AML-193 (cell line): ENCODE measurements at places on chromosomes 3 and 15.

DNA sequence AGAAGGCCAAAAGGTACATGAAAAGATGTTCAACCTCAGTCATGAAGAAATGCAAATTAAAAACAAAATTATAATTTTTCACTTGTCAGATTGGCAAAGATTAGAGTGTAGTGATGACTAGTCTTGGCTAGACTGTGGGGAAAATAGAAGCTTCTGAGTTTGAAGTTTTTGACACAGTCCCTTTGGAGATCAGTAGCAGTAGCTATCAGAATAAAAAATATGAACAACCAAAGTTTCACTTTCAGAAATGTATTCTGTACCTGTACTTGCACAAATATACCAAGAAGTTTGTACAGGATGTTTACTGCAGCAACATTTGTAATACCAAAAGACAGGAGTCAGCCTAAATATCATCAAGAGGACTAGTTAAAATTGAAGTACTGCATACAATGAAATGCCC is 14.1 kb downstream of the ATP2C1 start:
- no peak for DNase-seq

DNA sequence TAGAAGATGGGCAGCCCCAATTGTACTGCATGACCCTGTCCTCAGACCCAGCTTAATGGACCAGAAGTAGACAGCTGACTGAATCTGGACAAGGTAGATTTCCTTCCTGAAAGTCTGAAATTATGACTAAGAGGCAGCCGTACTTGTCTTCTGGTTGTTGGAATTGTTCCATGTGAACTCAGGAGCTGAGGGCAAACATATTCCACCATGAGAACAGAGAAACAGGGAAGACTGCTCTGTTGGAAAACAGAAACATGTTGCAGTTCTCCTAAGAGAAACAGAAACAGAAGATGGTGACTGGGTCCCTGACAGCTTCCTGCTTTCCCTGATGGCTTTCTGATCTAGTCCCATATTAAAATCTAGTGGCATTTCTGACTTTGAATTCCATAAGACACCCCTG is 24.1 kb downstream of the POPDC2 start:
- DNase-seq: no peak

GRCh38 chr3:178002113-178002512 is 534.1 kb upstream of the KCNMB2 start:
- no peak for DNase-seq

- no peak for DNase-seq
These were observed 23.0 kb downstream of the OIP5 start for GRCh38 chr15:41309226-41309905.

DNA sequence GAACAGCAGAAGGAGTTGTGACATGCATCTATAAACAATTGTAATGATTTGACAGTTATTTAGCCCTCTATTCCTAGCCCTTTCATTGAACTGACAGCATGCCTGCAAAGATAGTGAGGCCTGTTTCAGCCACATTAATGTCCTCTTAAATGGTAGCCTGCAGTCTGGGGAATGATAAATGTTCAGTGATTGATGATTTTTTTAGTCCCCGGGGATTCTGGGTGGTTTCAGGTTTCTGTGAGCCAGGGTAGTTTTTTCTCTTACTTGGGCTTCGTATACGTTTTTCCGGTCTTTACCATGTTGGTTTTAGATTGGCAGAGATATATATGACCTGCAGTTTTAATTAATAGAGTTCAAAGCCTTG is 172.0 kb downstream of the TCF12 start:
- no peak for DNase-seq

DNA sequence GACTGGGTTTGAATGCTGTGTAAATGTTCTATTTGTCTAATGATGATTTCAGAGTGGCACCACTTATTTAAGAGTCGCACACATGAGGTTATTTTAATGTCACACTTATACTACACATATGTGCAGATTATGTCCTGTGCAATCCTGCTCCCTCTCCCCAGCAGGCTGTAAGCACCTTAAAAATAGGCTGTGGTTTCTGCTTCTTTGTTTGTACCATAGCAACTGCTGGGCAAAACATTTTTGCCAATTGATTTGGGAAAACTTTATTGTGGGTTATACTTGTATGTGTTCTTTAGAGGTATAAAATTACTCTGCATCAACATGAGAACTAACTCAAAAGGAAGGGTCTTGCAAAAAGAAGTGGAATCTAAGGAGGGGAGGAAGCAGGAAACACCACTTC is 318.5 kb downstream of the NTRK3 start:
- DNase-seq: no peak

DNA sequence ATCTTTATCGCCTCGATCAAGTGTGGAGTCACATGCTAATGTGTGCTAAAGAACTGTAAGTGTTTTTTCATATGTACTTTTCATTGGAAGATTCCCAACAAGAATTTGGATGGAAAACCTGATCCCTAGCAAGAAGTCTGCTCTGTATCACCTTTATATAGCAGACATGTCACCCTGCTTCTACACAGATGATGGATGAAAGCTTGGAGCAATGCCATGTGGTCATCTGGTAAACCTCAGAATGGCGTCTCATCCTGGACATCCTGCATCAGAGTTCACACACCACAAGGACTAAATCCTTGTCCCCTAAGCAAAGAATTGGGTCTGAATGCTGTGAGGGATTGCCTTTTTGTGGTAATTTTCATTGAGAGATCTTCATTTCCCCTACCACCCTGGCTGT is 42.1 kb upstream of the CTDSPL start:
- DNase-seq: no peak

- no peak for DNase-seq
These were observed 44.1 kb downstream of the C3orf20 start for GRCh38 chr3:14719006-14719405.

DNA sequence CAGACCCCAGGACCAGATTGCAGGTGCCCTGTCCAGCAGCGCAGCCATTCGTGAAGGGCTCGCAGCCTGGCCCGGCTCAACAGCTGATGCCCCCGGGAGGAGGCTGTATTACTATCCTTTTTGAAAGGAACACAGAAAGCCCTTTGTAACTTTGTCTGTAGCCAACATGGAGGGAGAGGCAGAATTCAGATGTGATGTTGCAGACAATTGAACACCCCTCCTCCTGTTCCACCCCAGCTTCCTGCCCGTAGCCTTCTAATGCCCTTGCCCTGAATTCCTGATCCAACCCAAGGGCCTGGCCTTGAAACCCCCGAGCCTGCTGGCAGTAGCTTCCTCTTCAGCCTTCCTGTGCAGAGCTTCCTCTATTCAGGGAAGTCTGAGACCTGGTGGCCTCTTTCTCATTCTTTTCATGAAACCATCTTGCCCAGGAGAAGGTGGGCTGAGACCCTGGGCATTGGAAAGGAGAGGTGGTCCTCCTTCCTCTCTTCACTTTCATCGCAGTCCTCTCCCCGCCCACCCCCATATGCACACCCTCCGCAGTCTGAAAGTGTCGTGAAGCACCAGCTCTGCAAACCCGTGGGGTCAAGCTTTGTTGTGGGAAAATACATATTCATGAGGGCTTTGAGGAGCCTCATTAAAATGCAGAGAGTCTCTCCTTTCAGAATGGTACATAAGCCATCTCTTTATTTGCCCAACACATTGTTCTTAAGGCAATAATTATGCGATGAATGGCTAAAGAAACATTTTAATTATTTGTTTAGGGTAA is 109.2 kb downstream of the APBA2 start:
- peak; percentile 16 for DNase-seq

GRCh38 chr3:101954936-101955335 is 105.6 kb downstream of the NFKBIZ start:
- no peak for DNase-seq

GRCh38 chr15:87826119-87826747 is 430.3 kb downstream of the NTRK3 start:
- DNase-seq: no peak

GRCh38 chr3:182508919-182509711 is 284.2 kb upstream of the ATP11B start:
- DNase-seq: no peak

GRCh38 chr3:162517110-162517509 is 1020.5 kb downstream of the OTOL1 start:
- DNase-seq: no peak

- no peak for DNase-seq
These were observed 105.4 kb downstream of the ABHD5 start for GRCh38 chr3:43796041-43796596.

DNA sequence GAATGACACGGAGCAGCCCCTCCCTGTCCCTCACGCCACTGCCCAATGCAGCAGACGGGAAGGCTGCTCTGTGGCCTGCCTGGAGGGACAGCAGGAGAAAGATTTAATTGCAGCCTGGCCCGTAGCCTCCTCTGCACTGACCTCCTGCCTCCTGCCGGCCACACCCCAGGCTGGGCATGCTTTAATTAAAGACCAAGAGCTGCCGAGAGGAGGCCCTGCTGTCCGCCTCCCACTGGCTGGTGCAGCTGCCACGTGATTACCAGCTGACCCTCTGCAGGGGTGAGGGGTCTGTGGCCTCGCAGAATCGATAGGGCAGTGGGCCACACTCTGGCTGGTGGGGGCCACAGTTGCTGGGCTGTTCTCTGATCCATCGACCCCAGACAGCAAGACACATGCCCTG is 100.2 kb upstream of the PRR23E start:
- no peak for DNase-seq

DNA sequence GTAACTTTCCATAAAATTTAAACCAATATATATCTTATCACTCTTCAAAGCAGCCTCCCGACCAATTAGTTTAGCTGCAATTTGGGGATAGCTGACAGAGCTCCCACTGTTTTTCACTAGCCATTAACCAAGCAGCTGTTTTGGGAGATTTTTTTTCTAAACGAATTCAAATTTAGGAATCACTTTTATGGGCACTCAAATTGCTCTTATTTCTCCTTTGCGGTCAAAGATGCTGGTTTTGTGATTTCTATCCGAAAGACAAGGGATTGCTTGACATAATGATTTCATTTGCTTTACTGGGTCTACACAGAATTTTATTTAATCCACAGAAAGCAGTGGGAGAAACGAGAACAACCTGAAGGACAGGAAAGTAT is 505.7 kb upstream of the IL12A start:
- no peak for DNase-seq

- no peak for DNase-seq
These were observed 8.4 kb upstream of the GATA2 start for GRCh38 chr3:128501431-128501830.

- no peak for DNase-seq
These were observed 18.8 kb downstream of the PSTPIP1 start for GRCh38 chr15:77013776-77014131.

GRCh38 chr15:87038404-87038803 is 958.7 kb downstream of the AGBL1 start:
- no peak for DNase-seq

GRCh38 chr3:75015280-75015679 is 400.8 kb upstream of the CNTN3 start:
- no peak for DNase-seq

GRCh38 chr15:68431037-68431791 is 749 bp downstream of the ITGA11 start:
- DNase-seq: no peak

- DNase-seq: no peak
These were observed 50.9 kb downstream of the FRMD5 start for GRCh38 chr15:44144184-44144583.

GRCh38 chr3:48798998-48799397 is 48.7 kb downstream of the PRKAR2A start:
- DNase-seq: no peak

GRCh38 chr3:108420926-108421325 is 89.5 kb downstream of the MYH15 start:
- no peak for DNase-seq

- DNase-seq: no peak
These were observed 246.3 kb upstream of the SEMA6D start for GRCh38 chr15:47470983-47471382.

- no peak for DNase-seq
These were observed 330.7 kb upstream of the LRRC3B start for GRCh38 chr3:26291840-26292239.

GRCh38 chr3:25618028-25618427 is 46.7 kb downstream of the TOP2B start:
- no peak for DNase-seq

DNA sequence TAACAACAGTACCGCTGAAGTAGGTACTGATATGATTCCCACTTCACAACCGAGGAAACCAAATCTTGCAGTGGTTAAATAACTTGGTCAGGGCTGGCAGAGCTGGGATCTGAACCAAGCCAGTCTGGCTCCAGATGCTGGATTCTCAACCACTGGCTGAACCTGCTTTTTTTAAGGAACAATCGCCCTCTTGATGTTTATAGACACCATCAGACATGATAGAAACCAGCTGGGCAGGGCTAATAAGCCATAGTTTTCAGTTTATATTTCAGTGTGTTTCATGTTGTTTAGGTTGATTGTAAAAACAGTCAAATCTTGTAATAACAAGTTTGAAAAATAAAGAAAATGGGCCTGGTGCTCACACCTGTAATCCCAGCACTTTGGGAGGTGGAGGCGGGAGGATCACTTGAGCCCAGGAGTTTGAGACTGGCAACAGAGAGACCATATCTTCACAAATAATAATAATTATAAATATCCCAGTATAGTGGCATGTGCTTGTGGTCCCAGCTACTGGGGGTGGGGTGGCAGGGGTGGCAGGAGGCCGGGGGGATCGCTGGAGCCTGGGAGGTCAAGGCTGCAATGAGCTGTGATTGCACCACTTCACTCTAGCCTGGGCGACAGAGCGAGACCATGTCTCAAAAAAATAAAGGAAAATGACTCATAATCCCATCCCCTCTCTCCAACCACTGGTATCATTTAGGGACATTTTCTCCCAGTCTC is 36.7 kb downstream of the XYLB start:
- no peak for DNase-seq

- DNase-seq: no peak
These were observed 66.2 kb downstream of the MAP4 start for GRCh38 chr3:47949979-47950378.

DNA sequence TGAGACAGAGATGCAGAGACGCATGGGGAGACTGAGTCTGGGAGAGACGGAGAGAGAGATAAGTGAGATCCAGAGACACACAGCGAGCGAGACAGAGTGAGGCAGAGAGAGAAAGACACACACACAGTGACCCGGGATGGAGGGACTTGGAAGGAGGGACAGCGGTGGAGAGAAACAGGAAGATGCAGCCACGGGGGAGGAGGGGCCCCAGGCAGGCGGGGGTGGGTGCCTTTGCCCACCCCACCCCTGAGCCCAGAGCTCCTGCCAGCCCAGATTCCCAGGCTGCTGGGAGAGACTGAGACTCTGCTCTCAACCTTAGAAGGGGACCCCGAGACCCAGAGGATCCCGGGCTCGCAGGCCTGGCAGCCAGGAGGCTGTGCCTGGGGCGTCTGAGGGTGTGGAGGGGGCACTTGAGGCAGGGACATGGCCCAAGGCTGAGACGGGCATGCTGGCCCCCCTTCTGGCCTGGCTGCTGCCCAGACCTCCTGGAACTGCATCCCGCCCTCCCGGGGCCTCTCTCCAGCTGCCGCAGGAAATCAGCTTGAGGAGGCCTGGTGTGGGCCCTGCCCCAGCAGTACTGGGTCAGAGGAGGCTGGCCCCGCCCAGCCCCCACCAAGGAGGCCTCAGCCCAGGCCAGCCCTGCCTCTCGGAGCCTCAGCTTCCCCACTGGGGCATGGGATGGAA is 18.1 kb downstream of the H1-8 start:
- no peak for DNase-seq

- no peak for DNase-seq
These were observed 309.5 kb upstream of the SLITRK3 start for GRCh38 chr3:165505657-165506056.
